ENCODE measurements at places on chromosomes 2 and 18.

GRCh38 chr2:223681125-223681524 lies 79.0 kb upstream of the SCG2 start:
- DNase-seq = no peak

GRCh38 chr18:11791131-11791530 lies 60.1 kb upstream of the CHMP1B start:
- no peak for DNase-seq

- no peak for DNase-seq
Observed at GRCh38 chr2:196287523-196287922, 116.1 kb upstream of the STK17B start.

- DNase-seq = no peak
Observed at GRCh38 chr18:54358495-54359040, 862 bp downstream of the C18orf54 start.

GRCh38 chr18:12586956-12587355 lies 71.0 kb downstream of the SPIRE1 start:
- no peak for DNase-seq

DNA sequence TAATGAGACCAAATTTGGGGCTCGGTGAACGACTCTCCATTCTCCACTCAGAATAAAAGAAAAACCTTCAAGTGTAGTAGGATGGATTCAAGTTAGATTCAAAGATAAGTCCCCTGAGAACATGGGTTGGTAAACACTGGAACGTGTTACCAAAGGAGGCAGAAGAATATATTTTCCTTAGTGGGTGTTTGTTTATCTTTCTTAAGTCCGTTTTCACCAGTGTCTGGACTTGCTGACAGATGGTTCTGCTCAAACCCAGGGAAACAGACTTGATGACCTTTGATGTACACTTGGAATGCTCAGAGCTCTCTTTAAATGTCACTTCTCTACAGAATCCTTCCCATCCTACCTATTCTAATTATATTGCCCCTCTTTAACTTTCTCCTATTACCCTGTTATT lies 310.3 kb upstream of the ZNF521 start:
- DNase-seq = no peak

DNA sequence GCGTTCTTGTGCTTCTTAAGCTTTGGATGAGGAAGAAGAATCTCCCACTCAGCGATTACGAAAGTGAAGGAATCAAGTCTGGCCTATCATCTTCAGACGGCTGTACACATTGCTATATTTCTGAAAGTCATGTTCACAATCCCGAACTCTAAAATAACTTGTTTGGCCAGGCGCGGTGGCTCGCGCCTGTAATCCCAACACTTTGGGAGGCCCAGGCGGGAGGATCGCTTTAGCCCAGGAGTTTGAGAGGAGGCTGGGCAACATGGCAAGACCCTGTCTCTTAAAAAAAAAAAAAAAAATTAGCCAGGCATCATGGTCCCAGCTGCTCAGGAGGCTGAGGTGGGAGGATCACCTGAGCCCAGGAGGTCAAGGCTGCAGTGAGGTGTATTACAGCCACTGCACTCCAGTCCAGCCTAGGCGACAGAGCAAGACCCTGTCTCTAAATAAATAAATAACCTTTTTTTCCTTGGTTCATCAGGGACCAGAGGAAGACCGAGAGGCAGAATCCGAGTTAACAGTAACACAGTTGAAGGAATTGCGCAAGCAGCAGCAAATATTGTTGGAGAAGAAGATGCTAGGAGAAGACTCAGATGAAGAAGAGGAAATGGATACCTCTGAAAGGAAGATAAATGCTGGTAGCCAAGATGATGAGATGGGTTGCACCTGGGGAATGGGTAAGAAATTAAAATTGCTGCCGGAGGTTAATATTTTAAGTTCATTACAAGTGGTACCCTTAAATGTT lies 1.1 kb downstream of the SLC4A1AP start:
- no peak for DNase-seq

DNA sequence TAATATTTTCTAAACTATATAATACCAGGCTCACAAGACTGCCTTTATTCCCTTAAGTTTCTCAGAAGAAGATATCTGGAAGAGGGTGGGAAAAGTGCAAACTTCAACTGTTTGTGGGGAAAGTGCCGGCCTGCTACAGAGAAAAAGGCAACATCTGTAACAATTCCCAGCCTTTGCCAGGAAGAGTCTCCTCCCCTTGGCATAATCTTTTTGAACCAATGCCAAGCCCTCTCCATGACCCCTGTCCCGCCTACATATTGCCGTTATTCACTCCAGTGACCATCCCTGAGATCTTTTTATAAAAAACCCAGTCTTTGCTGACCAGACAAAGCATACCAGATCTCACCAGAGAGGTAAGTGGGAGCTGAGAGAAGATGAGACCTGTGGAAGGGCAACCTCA lies at the start of gene REG3G:
TSS of gene REG3G (plus strand) at position 282 of the 400 bp plus-strand sequence. CDS start 392 bp downstream, outside the sequence.
- no peak for DNase-seq

GRCh38 chr2:10794876-10795275 lies 17.7 kb downstream of the PDIA6 start:
- DNase-seq = no peak

DNA sequence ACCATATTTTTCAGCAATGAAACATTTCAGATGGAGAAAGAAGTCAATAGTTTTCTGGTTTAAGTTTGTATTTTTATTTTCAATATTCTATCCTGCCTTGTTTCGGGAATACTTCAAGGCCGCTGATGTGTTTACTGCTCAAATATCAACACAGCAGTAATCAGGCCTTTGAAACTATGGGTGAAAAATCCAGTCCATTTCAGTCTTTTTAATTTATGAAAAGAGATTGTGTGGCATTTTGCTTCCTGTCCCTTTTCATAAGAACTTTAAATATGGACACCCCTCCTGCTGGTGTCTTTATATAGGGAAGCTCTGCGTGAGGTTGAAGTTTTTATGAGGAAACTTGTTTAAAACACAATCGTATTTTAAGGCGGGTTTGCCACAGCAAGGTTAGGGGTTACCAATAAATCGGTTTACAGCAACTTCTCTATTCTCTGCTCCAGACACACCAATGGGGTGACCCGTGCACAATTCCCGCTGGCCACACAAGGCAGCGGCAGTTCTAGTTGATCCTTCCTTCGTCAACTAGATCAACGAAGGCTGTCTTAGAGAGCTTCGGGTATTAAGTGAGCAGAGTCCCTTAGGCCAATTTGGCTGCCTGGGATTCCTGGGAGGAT lies 1.2 kb upstream of the TANC1 start:
- no peak for DNase-seq

DNA sequence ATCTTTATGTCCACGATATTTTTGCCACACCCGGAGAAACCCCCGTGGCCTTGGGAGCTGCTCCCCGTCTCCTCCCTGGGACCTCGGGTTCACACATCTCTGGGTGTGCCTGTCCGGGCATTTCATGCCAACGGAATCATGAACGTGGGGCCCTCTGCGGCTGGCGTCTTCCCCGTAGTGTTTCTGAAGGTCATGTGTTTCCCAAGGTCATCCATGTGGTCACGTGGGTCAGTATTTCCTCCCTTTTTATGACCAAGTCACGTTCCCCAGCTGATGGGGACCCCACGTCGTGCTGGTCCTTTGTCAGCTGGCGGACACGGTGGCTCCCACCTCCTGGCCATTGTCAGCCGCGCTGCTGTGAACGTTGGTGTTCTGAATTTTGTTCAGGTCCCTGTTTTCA lies 135.7 kb downstream of the NFATC1 start:
- no peak for DNase-seq

DNA sequence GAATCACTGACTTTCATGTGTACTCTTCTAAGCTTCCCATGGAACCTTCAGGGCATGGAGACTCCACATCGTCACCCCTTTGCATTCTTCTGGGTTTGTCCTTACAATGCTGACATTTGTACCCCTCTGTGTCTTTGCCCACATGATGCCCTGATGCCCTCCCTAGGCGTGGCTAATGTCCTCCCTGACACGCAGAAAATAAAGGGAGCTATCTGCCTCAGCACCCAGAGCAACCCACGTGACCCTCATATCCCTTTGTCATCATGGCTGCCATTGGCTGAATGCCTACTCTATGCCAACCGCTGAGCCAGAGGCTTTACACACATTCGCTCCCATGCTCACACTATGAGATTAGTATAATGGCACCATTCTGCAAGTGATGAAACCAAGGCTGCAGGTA lies 86.4 kb upstream of the KLHL29 start:
- DNase-seq = no peak

DNA sequence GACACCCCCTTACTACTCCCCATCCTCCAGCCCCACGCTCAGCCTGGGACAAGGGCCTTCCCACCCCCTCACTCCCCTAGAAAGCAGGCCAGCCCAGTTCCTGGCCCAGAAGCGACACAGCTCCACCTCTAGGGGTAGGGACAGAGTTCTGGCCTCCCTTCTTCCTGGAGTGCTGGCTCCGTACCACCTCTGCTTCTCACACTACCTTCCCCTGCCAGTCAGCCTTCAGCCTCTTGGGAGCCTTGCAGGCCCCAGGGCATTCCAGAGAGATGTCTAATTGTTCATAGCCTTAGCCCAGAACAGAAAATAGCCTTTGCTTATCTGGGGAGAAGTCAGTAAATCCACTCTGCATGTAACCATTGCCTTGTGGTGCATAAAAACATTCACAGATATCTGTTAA lies 13.1 kb upstream of the CATIP start:
- DNase-seq = no peak

DNA sequence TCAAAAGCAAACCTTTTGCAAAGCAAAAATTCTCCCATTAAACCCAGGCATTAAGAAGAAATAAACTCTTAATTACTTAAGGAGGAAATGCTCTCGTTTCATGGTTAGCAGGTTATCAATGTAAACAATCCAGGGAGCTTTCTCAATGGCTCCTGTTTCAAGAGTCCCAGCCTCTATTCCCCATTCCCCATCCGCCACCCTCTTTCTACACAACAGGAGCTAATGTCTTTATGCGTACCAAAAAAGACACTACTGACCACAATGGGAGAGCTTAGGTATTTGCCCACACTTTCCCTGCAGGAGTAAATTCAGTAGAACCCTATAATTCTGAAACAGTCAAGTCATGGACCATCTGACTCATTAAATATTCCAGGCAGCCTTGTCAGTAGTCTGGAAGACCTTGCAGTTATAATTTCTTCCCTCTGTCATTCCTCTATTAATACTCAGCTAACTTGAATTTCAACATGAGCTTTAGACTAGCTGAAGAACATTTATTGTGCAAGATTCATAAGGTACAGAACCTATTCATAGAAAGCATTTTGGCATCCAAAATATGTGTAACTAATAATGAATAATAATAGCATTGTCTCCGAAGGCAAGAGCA lies 48.6 kb downstream of the SLC8A1 start:
- DNase-seq = no peak

DNA sequence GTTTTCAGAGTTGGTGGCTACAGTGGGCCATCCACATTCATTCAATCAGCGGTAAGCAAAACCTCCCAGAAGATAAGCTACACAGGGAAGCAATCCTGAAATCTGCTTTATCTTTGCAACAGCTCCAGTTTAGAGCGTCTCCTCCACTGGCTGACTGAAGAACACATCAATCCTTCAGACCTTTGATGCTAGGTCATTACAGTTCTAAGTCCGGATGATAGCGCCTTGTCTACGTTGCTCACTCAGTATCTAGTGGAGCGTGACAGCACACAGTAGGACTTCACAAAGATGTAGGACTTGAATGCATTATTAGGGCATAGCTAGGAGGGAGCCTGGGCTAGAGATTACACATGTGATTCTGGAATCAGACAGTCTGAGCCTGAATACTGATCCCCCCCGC lies 5.0 kb downstream of the COLEC12 start:
- no peak for DNase-seq

DNA sequence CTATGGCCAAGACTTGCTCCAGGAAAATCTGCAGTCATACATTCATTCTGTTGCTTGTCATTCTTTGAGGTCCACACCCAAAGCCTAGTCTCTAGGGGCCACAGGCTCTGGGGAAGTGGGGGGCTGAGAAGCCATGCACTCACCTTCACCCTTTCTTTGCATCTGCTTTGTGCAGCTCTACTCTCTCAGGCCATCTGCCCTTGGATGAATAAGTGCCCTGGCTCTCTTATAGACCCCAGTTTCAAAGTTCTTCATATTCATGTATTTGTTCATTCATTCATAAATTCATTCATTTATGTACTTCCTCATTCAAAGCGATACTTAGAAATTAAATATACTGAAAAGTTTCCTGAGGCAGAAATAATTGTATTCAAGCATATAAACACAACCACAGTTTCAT lies 130.3 kb upstream of the FAM98A start:
- no peak for DNase-seq

DNA sequence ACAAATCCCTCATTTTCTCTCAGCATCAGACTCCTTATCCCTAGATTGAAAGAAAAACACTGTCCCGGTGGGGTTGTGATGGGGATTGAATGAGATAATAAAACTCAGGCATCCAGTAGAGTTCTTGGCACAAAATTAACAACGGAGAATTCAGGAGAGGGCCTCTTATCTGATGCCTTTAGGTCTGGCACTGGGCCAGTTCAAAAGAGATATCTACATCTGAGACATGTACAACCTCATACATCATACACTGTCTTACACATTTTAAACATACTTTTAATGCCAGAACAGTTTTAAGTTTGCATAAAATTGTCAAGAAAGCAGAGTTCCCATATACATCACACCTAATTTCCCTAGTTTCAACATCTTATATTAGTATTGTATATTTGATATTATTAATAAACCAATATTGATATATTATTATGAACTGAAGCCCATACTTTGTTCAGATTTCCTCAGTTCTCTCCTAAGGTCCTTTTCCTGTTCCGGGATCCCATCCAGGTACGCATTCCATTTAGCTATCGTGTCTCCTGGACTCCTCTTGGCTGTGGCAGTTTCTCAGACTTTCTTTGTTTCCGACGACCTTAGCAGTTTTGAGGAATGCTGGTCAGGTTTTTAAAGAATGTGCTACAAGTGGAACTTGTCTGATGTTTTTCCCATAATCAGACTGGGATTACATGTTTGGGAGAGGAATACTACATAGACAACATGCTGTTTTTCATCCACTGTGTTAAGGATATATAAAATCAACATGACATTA lies 27.8 kb downstream of the NXPH2 start:
- no peak for DNase-seq

GRCh38 chr2:44778221-44778654 lies 163.3 kb upstream of the SIX3 start:
- no peak for DNase-seq

GRCh38 chr2:129050101-129050500 lies 731.4 kb upstream of the HS6ST1 start:
- no peak for DNase-seq

DNA sequence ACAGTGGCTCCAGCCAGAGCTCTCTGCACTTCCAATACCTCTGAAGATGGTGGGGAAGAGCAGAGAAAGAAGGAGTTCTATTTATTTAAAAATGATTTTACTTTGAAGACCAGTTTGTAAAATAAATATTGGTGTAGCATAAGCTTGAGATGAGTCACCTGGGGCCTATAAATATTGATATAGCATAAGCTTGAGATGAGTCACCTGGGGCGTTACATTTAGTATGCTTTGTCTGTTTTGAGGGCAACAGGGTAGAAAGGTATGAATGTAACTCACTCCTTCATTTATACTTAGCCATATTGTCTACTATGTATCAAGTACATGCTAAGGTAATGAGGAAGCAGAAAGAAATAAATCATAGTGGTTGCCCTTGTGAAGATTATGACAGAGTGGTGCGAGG lies 7.7 kb upstream of the SULT1C4 start:
- DNase-seq = no peak

GRCh38 chr2:55361465-55362189 lies 58.0 kb downstream of the CCDC88A start:
- DNase-seq = no peak

All from left forelimb (tissue), 1 donor.